Suppressor macrophage treated with lipopolysaccharide for 1 hour (primary cell): ENCODE measurements at places on chromosomes 16 and 17.

DNA sequence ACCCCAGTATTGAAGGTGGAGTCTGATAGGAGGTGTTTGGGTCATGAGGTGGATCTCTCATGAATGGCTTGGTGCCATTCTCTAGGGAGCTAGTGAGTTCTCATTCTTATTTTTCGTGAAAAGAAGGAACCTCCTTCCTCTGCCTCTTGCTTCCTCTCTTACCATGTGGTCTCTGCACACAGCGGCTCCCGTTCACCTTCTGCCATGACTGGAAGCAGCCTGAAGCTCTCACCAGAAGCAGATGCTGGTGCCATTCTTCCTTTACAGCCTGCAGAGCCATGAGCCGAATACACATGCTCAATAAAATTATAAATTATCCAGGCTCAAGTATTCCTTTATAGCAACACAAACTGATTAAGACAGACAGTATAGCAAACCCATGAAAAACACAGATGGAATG is 545.1 kb upstream of the C16orf82 start:
- no peak for DNase-seq

GRCh38 chr17:33178681-33179080 is 114.4 kb downstream of the ASIC2 start:
- no peak for DNase-seq

- DNase-seq = no peak
These were observed 127.8 kb upstream of the KCNJ16 start for GRCh38 chr17:69947027-69947759.

DNA sequence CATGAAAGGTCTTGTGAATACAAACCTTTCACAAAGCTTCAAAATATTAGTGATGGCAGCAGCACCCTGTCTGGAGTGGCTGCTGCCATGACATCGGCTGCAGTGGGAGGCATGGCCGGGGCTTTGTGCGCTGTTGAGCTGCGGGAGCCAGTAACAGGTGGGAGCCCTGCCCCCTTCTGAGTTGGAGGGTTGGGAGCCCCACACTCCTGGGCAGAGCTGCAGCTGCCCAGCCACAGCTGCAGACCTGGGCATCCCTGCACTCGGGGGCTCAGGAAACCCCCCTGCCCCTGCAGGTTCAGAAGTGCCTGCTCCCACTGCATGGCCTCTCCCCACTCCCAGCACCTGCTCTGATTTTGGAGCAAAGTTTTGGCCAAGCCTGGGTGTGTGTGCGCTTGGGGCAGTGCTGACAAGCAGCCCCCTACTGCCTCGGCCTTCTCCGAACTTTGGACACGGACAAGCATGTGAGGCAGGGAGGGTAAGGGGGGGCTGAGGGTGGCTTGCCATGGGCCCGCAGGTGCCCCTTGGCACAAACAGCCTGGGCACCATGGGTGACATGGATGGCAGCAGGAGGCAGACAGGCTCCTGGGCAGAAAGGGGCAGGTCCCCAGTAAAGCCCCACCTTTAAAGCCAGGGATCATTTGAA is 42.7 kb downstream of the IST1 start:
- DNase-seq = no peak

DNA sequence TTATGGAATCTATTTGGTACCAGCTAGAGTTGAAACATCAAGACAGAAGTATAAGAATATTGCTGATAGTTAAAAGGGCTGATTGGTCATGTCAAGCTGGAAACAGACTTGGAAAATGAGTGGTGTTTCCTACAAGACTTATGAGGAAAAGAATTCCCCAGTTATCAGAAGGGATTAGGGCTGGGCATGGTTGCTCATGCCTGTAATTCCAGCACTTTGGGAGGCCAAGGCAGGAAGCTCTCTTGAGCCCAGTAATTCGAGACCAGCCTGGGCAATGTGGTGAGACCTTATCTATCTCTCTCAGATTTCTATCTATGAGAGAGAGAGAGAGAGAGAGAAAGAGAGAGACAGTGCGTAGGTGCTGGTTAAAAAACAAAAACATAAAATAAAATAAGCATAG is 139.5 kb upstream of the PMFBP1 start:
- no peak for DNase-seq

DNA sequence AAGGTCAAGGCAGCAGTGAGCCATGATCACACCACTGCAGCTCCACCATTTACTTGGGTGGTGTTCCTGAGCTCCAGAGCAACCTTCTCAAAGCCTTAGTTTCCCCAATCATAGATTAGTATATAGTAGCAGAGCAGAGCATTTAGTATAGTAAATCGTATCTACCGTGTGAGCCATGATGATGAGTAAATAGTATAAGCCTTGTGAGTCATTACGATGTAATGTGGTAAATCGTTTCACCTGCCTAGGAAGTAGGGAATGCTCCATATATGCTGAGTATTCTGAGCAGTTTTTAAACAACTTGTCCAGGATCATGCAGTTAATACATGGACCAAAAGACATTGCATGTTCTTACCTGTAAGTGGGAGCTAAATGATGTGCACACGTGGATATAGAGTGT is 66.4 kb downstream of the SCNN1B start:
- no peak for DNase-seq

GRCh38 chr16:86964796-86965241 is 352.4 kb downstream of the C16orf95 start:
- no peak for DNase-seq

DNA sequence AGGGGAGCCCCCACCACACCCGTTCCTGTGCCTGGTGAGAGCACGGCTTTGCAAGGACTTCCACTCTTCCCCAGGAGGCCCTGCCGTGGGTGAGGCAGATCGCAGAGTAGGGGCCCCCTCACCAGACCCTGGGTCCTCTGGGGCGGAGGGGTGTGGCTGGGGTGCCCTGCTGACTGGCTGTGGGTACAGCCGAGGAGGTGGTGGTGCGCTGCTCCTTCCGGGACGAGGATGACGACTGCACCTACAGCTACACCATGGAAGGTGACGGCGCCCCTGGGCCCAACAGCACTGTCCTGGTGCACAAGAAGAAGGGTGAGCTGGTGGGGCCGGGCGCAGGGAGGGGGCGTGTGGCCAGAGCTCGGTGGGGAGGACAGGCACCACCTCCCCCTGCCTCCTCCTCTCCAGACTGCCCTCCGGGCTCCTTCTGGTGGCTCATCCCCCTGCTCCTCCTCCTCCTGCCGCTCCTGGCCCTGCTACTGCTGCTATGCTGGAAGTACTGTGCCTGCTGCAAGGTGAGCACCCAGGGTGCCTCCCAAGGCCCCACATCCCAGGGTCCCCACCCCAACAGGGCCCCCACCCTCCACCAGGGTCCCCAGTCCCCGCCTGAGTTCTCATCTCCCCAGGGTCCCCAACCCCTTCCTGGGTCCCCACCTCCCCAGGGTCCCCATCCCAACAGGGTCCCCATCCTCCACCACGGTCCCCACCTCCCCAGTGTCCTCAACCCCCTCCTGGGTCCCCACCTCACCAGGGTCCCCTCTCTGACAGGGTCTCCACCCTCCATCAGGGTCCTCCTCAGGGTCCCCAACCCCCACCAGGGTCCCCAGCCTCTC is 16.1 kb downstream of the ITGB4 start:
- DNase-seq = no peak

DNA sequence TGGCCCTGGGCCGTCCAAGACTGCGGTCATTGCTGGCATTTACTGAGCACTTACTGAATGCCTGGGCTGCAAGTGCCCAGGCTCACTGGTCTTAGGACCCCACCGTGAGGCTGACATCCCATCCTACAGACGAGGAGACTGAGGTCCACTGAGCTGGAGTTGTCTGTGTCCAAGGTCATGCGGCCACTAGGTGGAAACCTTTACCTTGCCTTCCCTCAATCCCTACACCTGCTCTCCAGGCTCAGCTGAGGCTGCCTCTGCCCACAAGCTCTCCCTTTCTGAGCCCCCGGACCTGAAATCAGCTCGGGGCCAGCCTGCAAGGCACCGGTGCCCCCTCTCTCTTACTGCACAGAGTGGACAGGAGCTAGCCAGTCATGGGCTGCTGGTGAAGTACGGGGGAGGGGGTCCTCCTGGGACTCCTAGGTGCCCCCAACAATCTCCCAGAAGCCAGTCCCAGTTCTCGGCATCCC is 1.5 kb downstream of the CASKIN1 start:
- DNase-seq = peak; percentile 30

DNA sequence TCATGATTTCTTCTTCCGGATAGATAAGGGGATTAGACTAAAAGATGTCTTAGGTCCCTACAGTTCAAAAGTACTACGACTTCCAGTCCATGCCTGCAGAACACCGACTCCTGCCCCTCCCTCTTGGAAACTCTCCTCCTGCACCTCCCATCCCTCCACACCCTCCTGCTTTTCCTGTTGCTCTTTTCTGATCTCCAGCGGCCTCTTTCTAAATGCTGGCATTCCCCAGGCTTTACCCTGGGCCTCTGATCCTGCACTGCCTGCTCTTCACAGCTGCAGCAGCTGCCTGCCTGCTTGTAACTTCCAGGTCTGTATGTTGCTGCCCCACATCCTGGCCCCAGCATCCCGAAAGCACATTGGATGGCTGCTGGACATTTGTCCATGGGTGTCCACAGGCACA is 154.2 kb downstream of the KCNJ12 start:
- no peak for DNase-seq

DNA sequence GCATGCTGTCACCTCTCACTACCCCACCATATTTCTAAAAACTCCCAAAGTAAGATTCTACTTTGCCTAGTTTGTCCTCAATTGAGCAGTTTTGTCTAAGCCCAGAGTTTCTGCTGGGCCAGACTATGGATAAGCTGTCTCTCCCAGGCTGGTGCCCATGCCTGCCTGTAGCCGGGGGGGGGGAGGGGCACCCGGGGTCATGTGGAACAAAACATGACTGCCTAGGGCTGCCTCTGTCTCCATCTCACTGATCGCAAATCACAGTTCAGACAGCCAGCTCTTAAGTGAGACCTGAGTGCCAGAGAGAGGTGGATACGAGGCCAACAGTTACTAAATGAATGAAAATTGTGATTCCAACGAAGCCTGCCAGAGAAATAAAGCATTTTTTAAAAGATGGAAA is 78.8 kb upstream of the RPRML start:
- no peak for DNase-seq

DNA sequence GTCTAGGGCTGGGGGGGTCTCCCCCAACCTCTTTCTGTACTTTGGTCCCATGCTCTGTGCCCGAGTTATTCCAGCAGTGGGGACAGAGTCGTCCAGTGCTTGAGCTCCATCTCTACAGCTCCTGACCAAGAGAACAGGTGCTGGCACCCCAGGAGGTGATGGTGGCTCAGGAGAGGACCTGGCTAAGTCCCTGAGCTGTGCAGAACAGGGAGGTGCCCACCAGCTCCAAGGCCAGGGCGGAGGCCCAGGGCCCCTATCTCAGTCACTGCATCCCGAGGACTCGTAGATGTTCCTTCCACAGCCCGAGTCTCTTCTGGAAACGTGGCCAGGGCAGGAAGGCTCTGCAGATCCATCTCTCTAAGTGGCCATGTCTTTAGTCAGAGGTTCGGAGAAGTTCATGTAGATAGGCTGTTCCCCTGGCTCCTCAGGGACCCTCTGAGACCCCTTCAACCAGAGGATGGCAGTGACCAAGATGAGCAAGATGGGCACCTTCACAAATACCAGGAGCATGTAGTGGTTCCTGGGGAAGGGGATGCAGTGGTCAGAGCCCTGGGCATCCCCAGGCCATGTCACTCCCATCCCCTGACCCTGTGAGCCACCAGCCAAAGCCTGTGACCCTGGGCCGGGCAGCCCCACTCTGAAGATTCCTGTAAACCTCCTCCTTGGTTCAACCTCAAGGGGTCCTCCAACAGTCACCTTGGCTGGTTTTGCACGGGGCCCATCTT is 8.7 kb downstream of the CD300LB start:
- no peak for DNase-seq

GRCh38 chr17:17569691-17570090 is 21.8 kb downstream of the PEMT start:
- no peak for DNase-seq

DNA sequence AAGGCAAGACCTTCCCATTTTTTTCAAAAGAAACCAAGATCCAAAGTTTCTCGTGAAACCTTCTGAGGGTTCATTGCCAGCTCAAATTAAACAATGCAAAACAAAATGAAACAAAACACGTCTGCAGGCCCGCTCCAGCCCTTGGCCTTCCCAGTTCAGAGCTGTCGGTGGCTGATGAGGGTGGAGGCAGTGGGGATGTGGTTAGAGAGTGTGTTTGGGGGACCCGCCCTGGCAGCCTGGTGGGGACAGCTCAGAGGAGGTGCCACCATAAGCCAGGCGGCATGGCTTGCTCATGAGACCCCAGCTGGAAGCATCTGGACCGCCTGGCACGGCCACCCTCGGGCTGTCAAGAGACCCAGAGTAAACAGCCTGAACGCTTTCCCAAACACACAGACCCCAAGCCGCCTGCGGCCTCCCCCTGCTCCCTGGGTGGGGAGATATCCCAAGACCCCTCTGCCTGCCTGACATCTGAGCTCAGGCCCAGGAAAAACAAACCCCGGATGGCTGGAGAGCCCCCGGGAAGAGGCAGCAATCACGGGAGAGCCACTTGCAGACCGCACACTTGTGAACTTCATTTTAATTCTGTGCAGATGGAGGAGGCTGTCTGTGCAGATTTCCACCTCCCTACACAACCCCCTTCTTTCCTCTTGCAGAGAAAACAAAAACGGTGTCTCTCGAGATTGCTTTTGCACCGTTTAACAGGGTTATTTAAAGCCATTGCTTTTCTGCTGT is 35.4 kb upstream of the LITAF start:
- DNase-seq = peak; percentile 35

- DNase-seq = peak; percentile 39
These were observed 53.9 kb downstream of the PLCG2 start for GRCh38 chr16:81832801-81833547.

- DNase-seq = peak; percentile 72
These were observed 3.0 kb downstream of the TNK1 start for GRCh38 chr17:7383742-7384488.

DNA sequence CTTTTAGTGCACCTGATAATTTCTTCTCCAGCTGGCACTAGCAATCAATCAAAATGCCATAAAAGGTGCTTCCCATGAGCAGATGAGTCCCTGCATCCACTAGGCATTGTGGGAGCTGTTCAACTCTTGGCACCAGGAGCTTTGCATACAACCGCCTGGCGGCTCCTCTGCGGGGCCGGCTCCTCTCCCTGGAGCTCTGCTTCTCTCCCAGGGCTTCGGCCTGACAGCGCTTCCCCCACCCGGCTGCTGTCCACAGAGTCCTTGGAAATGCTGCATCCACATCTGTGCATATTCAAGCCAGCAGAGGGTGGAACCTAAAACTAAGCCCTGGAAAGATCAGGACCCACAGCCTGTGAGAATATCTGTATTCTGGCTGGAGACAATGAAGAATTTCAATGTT is 62.9 kb downstream of the LMF1 start:
- DNase-seq = no peak

DNA sequence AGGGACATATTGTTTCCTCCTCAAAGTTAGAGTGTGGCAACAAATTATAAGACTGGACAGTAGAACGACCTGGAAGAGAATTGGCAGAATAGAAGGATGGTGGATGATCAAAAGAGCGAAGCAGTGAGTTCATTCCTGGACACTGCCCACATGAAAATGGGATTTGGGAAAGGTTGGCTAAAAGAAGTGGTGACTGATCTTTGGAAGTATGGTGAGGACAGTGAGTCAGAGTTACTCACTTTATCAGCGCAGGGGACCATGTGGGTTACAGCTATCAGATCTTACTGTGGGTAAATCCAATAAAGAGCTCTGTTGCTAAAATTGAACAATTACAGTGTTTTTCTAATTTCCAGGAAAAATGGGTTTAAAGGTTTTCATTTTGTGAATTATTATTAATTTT is 2.7 kb upstream of the TANC2 start:
- no peak for DNase-seq

- no peak for DNase-seq
These were observed 48.5 kb downstream of the NSRP1 start for GRCh38 chr17:30165147-30165546.

- peak; percentile 92 for DNase-seq
These were observed 99.6 kb downstream of the ADCY9 start for GRCh38 chr16:4016658-4017057.

- no peak for DNase-seq
These were observed 6.8 kb downstream of the CBX4 start for GRCh38 chr17:79832218-79833109.
